ENCODE measurements at places on chromosomes 5 and 9.

DNA sequence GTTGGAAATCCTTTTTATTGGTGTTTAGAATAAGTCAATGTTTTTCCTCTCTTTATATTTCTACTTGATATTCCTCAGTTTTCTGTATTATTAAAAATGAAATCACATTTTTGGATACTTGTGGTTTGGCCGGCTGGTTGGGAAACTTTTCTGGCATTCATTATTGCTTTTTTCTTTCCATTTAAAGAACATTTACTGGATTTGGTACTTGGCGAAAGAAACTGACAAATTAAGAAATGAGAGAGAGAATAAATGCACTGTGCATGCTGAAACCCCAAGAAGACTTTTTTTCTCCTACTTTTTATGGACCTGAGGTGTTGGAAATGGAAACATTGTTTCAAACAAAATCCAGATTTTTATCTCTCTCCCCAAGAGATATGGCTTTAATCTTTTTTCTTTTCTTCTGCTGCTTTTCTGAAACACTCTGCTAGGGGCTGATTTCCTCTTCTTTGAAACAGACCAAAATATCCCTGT lies 128.4 kb downstream of the SNX18 start:
- no peak for DNase-seq

DNA sequence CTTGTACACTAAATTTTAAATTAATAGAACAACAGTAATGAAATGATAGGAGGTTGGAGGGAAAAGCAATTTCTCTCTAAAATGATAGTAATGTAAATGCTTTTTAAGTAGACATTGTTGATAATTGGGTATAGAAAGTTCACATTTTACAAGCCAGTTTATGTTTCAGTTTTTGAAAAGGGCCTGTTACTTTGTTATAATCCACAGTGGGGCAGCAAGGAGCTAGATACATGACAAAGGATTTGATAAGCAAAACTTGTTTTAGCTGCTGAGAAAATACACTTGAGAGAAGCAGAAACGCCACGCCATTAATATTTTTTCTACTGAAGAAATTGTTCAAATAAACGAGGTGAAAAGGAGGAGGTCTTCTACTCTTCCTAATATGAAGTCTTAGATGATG lies 30.2 kb downstream of the SREK1 start:
- DNase-seq, result no peak

DNA sequence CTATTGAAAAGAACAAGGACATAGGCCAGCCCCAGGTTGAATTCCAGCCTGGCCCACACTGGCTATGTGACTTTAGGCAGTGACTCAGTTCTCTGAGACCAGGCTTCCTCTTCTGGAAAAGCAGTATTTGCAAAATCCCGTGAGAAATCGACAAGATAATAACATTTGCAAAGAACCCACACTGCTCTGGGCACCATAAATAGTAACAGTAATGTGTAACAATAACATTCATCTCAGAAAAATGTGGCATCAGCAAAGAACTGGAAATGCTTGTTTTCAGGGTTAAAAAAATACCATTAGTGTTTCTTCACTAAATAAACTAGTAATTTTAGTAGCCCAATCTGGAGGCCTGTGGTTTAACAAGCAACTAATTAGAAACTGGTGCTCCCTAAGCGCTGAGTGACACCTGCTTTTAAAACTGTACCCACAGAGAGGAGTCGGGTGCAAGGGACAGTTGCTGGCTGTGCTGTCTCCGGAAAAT lies 148.4 kb downstream of the TTLL11 start:
- no peak for DNase-seq

- DNase-seq, result no peak
These were observed 350.0 kb upstream of the ST8SIA4 start for GRCh38 chr5:101253096-101253495.

GRCh38 chr5:52455920-52456319 lies 331.8 kb upstream of the ITGA1 start:
- DNase-seq, result no peak

DNA sequence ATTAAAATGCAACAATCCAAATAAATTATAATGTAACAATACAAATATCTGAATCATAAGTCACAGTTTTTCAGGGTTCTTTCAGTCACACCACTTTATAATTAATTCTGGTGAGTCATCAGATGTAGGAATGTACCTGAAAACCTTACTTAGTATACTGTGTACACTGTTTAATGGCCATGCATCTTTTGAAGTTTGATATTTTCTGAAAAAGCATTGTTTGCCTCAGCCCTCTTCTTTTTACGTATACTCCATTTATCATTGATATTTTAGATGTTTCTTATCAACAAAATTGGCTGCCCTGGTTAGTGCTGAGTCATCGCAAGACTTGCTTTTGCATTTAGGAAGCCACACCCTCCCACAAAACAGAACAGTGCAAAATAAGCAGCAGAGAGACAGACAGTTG lies 218.6 kb downstream of the PJA2 start:
- DNase-seq, result no peak
